HFFc6 (cell line): ENCODE measurements at places on chromosomes 16 and 17. TPM values are rescaled to one million over a fixed set of nuclear protein-coding genes. Genes with fewer than 3 reads are reported as not detected.

GRCh38 chr16:53249331-53249730 is 184.9 kb upstream of the RBL2 start:
- H3K4me1 ChIP-seq = no peaks in the 10 kb centered on the region
- H3K27me3 ChIP-seq = no peaks in the 10 kb centered on the region
- no peak overlapping the region for H3K4me3 ChIP-seq
- peaks cover 36% of the 10 kb centered on the region for H3K36me3 ChIP-seq
- H3K27ac ChIP-seq = no peak overlapping the region

DNA sequence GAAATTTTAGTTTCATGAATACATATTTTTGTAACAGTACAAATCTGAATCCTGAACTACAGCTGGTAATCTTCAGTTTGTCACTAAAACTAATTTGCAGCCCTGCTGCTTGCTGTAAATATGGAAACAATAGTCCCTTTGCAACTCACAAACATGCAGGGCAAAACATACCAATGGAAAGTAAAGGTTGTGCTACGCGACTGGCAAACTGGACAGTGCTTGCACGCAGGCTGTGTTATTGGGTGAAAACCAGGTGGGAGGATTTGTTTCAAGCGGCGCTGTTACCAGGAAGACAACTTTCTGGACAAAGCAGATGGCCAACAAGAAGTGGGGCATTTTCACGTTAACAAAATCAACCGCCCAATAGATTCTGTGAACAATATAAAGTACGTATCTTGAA is 93.5 kb downstream of the CDYL2 start:
- H3K36me3 ChIP-seq = peaks cover 4% of the 10 kb centered on the region; the same call in 1 of the 2 replicates
- no peak overlapping the region for H3K4me3 ChIP-seq

DNA sequence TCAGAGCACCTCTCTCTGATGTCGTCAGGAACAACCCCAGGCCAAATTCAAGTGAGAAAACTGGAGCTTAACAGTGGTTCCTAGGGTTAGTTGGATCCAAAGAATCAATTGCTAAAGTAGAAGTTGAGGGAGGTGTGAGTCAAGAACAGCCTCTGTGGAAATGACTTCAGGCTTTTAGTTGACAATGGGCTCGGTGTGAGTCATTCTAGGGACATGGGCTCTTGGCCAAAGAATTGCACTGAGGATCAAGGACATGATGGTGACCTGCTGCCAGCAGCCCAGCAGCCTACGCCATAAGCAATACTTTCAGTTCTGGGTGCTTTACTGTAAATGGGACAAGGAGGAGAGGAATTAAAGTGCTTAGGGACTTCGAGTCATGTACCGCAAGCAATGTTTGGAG is 32.1 kb upstream of the SMURF2 start:
- H3K27me3 ChIP-seq = no peaks in the 10 kb centered on the region
- DNase-seq = peak; percentile 79

GRCh38 chr17:8447799-8448198 is 12.1 kb downstream of the NDEL1 start:
- DNase-seq = no peak
- H3K27me3 ChIP-seq = no peaks in the 10 kb centered on the region; the same call in 1 of the 2 replicates
- peaks cover 30% of the 10 kb centered on the region for H3K4me1 ChIP-seq
- no peak overlapping the region for H3K4me3 ChIP-seq
- peaks cover 48% of the 10 kb centered on the region for H3K36me3 ChIP-seq

- peak; percentile 89 for DNase-seq
- peak within 1 kb of the TSS; percentile 39 for H3K4me3 ChIP-seq
- H3K36me3 ChIP-seq = no peaks in the 10 kb centered on the region
- H3K4me1 ChIP-seq = peaks cover 16% of the 10 kb centered on the region
- H3K27me3 ChIP-seq = peaks cover 3% of the 10 kb centered on the region
These were observed at the start of gene SMIM5 for GRCh38 chr17:75632863-75633485. TSS of gene SMIM5 (plus strand) at chr17:75633434. CDS start at chr17:75640202, 6,768 bp downstream.

DNA sequence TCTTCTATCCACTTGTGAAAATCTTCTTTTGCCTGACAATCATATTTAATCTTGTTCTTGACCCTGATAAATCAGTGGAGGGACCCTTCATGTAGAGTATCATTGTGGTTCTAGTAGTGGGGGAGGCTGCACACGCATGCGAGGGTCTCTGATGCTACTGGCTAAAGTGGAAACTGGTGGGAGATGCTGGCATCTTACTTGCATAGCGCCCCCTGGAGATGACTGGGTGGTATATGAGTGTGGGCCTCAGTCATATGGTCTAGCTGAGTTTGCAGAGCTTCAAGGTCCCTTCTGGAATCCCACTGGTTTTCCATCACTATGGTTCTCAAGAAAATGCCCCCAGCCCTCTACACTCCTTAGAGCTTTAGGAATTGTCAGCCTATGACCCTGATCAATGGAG is 236.4 kb upstream of the AXIN2 start:
- H3K36me3 ChIP-seq = peaks cover 15% of the 10 kb centered on the region
- DNase-seq = no peak
- H3K4me3 ChIP-seq = no peak overlapping the region
- no peak overlapping the region for H3K27ac ChIP-seq
- H3K4me1 ChIP-seq = no peaks in the 10 kb centered on the region

DNA sequence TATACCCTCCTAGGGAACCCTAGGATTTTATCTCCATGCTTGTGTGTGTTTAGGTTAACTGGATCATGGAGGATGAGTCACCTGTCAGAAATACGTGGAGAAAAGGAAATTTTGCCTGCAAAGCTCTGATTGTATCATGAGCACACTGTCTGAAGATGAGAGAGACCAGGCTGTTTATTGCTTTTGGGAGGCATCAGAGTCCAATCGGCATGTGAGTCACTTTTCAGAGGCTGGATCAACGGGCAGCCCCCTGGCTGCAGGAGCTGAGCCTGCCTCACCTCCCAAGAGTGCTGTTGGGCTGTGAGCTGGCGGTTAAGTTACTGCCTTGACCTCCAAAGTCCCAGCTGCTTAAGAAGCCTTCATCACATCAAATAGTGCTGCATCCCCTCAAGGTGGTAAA is 41.5 kb upstream of the MED9 start:
- H3K4me3 ChIP-seq = peak overlapping the region; percentile 74
- H3K36me3 ChIP-seq = no peaks in the 10 kb centered on the region
- DNase-seq = peak; percentile 96

DNA sequence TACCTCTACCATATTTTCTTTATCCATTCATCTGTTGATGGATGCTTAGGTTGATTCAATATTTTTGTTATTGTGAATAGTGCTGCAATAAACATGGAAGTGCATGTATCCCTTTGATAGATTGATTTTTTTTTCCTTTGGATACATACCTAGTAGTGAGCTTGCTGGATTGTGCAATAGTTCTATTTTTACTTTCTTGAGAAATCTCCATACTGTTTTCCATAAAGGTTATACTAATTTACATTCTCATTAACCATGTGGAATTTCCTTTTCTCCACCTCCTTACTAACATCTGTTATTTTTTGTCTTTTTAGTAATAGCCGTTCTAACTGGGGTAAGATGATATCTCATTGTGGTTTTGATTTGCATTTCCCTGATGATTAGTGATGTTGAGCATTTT is 124.6 kb upstream of the TOX3 start:
- H3K4me1 ChIP-seq = no peaks in the 10 kb centered on the region
- H3K27me3 ChIP-seq = no peaks in the 10 kb centered on the region; the same call in 1 of the 2 replicates
- no peak overlapping the region for H3K4me3 ChIP-seq

DNA sequence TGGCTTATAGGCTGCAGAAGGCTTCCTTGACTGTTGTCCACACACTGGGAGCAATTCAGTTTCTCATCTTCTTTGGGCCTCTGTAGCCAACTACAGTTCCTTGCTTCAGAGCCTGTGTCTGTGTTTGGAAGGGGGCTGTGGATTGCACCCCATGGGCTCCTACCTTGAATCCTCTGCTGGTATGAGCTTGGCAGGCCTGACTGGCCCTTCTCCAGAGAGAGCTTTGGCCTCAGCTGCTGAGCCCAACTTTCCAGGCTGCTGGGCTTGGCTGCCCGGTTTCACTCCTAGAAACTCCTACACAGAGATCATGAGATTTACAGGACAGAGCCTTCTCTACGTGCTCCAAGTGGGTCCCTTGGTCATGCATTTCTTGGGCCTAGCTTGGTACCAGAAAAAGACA is 354.4 kb downstream of the SNX29 start:
- H3K36me3 ChIP-seq = no peaks in the 10 kb centered on the region
- H3K4me1 ChIP-seq = no peaks in the 10 kb centered on the region
- H3K27ac ChIP-seq = no peak overlapping the region

DNA sequence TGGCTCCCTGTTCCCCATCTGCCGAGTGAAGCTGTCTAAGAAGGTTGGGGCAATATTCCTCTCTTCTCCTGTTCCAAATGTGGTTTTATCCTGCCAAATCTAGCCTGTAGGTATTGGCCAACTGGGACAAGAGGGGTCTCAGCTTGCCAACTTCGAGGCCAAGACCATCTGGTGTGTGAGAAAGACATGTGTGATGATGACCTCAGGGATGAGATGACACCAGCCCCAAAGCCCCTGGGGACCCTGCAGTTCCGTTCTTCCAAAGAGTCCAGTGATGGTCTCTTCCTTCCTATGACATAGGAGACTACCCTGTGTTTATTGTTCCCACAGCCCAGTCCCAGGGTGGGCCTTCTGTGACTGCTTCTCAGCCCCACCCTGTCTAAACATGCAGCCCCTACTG is 34.8 kb upstream of the ADAMTS18 start:
- H3K4me3 ChIP-seq = no peak overlapping the region
- H3K36me3 ChIP-seq = no peaks in the 10 kb centered on the region
- no peaks in the 10 kb centered on the region for H3K27me3 ChIP-seq
- H3K27ac ChIP-seq = no peak overlapping the region
- no peaks in the 10 kb centered on the region for H3K4me1 ChIP-seq
- no peak for DNase-seq

GRCh38 chr17:63573634-63574033 is 23.4 kb downstream of the DCAF7 start:
- no peak overlapping the region for H3K4me3 ChIP-seq
- H3K27me3 ChIP-seq = no peaks in the 10 kb centered on the region; the same call in 1 of the 2 replicates
- DNase-seq = no peak
- H3K36me3 ChIP-seq = peaks cover 6% of the 10 kb centered on the region; the same call in 1 of the 2 replicates
- H3K4me1 ChIP-seq = peaks cover 51% of the 10 kb centered on the region

DNA sequence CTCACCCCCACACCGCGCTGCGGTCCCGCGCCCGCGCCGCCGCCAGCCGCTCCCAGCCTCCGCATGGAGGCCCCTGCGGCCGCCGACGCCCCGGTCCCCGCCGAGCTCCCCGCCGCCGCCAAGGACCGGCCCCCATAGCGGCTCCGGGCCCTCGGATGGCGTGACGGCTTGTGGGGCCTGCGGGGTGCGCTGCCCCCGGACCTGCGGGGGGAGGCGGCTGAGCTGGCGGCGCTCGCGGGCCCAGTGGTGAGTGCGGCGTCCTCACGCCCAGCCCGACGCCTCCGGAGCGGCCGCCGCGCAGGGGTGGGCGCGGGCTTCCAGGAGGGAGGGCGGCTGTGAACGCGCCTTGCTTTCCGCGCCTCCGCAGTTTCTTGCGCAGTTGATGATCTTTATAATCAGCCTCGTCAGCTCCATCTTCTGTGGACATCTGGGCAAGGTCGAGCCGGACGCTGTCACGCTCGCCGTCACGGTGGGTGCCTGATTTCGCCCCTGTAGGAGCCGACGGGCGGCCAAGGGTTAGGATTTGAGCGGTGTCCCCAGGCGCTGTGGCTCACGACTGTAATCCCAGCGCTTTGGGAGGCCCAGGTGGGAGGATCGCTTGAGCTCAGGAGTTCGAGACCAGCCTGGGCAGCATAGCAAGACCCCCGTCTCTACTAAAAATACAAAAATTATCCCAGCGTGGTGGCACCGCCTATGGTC is 46.4 kb downstream of the SLC47A1 start:
- H3K27me3 ChIP-seq = peaks cover 41% of the 10 kb centered on the region
- H3K4me3 ChIP-seq = no peak overlapping the region
- no peak for DNase-seq
- H3K4me1 ChIP-seq = no peaks in the 10 kb centered on the region
- no peak overlapping the region for H3K27ac ChIP-seq

GRCh38 chr17:41103896-41104295 is 1.3 kb upstream of the KRTAP4-9 start:
- H3K27ac ChIP-seq = peak overlapping the region; percentile 95
- H3K4me3 ChIP-seq = peak overlapping the region; percentile 44
- peaks cover 83% of the 10 kb centered on the region for H3K4me1 ChIP-seq
- no peaks in the 10 kb centered on the region for H3K27me3 ChIP-seq

GRCh38 chr17:8186446-8186786 is 3.6 kb downstream of the BORCS6 start:
- H3K27me3 ChIP-seq = peaks cover 2% of the 10 kb centered on the region; the same call in 1 of the 2 replicates
- H3K4me1 ChIP-seq = peaks cover 13% of the 10 kb centered on the region
- no peaks in the 10 kb centered on the region for H3K36me3 ChIP-seq
- no peak overlapping the region for H3K27ac ChIP-seq

DNA sequence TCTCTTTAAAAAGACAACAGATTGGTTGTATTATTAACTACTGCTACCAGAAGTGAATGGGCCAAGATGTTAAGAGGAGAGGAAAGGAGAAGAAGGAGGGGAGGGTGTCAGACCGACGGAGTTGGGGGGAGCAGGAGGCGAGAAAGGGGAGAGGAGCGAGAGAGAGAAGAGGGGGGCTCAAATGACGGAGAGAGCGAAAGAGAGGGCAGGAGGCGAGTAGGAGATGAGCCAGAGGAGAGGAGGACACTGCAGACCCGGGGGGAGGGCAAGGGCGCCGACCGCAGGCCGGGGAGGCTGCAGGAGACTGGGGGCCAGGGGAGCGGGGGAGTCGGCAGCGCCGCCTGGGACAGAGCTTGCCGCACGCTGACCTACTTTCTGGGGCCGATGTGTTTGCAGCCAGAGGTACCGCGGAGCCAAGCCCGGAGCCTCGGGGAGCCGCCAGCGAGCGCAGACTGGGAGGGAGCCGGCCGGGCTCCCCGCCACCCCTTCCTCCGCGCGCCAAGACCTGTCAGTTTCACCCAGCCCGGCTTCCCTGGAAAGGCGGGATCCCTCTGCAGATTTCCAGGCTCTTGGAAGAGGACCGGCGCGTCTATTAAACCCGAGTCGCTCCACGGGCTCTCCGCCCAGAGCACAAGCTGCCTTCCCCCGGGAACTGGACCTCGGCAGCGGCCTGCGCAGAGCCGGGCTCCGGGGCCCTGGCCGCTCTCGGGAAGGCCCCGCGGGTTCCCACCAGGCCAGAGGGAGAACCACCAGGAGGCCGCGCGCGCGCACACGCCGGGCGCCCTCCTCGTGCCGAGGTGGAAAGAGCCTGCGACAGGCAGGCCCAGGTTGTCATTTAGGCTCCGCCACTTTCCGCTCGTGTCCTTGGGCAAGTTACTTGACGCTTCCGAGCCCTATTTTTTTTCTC is 74.6 kb downstream of the CMC2 start:
- peak; percentile 25 for DNase-seq
- no peaks in the 10 kb centered on the region for H3K27me3 ChIP-seq
- peaks cover 52% of the 10 kb centered on the region for H3K4me1 ChIP-seq
- peak overlapping the region; percentile 100 for H3K27ac ChIP-seq

DNA sequence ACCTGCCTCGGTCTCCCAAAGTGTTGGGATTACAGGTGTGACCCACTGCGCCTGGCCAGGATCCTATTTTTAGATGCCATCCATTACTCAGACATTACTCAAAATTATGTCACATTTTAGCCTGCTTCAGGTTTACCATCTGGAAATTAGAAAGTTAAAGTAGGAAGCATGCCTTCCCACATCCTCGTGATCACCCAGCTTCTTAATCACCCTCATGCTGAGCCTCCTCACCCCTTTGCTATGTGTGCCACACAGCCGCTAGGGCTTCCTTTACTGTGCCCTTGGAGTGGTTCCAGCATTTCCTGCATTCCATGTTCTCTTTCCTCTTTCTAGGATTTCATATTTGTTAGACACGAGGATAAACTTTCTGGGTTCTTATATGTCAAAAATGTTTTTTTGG is 9.3 kb downstream of the ADORA2B start:
- H3K4me3 ChIP-seq = no peak overlapping the region

Gene GUCY2D
- total RNA-seq = not detected in 3 replicates

Gene ST6GALNAC2
- 0.21 to 0.71 TPM (median 0.51 TPM) in 3 replicates for total RNA-seq

Gene COG1
- 54.1 to 58.6 TPM (median 54.6 TPM) in 3 replicates for total RNA-seq

Gene SPNS3
- not detected in 3 replicates for total RNA-seq

Gene NXN
- total RNA-seq = 81.7 to 90.0 TPM (median 84.9 TPM) in 3 replicates

Gene TMIGD1
- not detected in 3 replicates for total RNA-seq

Gene CDH16
- not detected in 3 replicates for total RNA-seq
